Fibroblast of villous mesenchyme (primary cell): ENCODE measurements at places on chromosomes 4 and X. TPM values are rescaled to one million over a fixed set of nuclear protein-coding genes. Genes with fewer than 3 reads are reported as not detected.

DNA sequence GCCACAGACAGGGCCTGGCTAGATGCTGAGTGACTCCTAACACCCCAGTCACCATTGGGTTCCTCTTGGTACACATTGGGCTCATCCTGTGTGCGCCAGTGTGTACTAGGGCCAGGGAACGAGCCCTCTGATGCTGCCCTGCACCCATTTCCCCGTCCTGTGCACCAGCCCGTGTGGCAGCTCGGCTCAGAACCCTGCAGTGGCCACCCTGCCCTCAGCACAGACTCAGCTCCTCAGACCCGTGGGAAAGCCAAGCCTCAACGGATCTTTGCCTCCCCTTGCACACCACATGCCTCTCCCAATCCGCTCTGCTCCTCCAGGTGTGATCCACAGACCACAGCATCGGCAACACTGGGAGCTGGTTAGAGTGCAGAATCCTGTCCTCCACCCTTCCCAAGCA, 38.6 kb downstream of the EVC start:
- DNase-seq, result no peak

CLDN34 gene
- total RNA-seq, result under 0.01 TPM in 1 of 2 replicates, not detected in the other

NUDT11 gene
- total RNA-seq, result 7.4 and 12.1 TPM in 2 replicates

PHEX gene
- 0.43 and 0.97 TPM in 2 replicates for total RNA-seq
